ENCODE measurements at places on chromosomes 11 and 22.
A peak's percentile ranks its signal among the peaks of the same experiment; 100 is the strongest.

GRCh38 chr11:28274216-28274615, 166.0 kb downstream of the METTL15 start:
- DNase-seq: no peak

GRCh38 chr11:126390272-126390867, 34.9 kb downstream of the ST3GAL4 start:
- peak; percentile 57 for DNase-seq

GRCh38 chr11:64849598-64850356, 5.3 kb upstream of the CDC42BPG start:
- DNase-seq: no peak

GRCh38 chr11:24489477-24489876, 7.4 kb upstream of the LUZP2 start:
- no peak for DNase-seq

DNA sequence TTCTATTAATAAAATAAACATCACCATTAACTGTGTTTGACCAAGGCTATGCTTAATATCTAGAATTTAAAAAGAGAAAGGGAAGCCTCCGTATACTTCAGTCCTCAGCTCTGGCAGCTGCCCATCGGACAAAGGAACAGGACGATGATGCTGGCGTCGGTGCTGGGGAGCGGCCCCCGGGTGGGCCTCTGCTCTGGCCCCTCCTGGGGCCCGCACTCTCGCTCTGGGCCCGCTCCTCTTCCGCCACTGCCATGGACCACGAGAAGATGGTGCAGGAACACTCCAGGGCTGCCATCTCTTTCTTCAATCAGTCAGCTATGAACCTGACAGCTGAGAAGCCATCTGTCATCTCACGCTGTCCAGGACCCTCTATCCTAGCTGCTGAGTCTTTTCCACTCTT, 25.3 kb downstream of the PDHX start:
- DNase-seq: no peak

DNA sequence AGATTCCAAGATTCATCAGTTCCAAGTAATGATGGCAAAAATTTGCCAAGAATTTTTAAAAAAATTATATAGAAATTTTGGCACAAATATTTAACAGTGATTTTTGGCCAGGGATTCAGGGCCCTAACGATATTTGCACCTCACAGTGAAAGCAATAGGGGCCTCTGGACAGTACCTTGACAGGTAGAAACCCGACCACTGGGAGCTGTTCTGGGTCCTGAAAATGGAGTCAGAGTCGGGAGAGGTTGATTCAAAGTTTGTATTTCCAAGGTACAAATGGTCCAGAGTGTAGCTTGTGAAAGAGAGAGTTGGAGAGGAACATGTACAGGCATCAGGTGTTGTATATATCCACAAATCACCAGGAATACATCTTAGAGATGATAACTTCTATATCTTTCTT, 41.6 kb downstream of the MRGPRX2 start:
- DNase-seq: no peak

DNA sequence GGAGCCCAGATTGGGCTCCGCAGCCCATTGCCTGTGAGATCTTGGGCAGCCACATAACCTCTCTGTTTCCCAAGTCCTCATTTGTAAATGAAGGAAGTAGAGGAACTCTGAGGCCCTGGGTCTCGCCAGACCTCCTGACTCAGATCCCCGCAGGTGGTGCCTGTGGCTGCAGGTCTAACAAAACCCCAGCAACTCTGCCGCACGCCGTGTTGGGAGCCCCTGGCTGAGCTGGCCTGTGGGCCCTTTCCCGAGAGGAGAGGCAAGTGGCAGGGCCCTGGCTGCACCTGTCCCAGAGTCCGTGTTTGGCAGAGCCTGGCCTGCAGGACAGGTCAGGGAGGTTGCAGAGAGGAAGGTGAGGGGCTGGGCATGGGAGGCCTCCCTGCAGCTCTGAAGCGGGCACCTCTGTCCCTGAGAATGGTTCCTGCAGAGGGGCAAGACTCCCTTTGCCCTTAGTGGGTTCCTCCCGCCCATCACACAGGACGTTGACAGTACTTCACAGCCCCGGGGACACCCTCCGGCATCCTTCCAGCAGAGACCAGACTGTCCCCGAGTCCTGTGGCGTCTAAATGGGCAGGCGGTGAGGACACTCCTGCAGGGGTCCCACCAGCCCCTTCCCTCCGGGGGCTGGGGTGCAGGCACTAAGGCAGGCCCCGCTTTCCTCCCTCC, 67.7 kb downstream of the ARHGAP8 start:
- DNase-seq: no peak

Measured in COLO829 (cell line).